ENCODE measurements at places on chromosomes 12 and 14.

DNA sequence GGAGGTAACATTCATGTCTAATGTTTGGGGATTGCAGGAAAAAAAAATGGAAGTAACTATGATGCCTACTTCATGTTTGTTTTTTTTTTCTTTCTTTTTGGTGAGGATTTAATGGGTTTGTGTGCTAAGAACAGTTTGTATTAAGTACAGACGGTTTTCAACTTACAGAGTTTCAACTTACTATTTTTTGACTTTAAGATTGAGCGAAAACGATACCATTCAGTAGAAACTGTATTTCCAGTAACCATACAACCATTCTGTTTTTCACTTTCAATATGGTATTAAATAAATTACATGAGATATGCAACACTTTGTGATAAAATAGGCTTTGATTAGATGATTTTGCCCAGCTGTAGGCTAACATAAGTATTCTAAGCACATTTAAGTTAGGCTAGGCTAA, 10.4 kb downstream of the TECPR2 start:
- no peak for DNase-seq

DNA sequence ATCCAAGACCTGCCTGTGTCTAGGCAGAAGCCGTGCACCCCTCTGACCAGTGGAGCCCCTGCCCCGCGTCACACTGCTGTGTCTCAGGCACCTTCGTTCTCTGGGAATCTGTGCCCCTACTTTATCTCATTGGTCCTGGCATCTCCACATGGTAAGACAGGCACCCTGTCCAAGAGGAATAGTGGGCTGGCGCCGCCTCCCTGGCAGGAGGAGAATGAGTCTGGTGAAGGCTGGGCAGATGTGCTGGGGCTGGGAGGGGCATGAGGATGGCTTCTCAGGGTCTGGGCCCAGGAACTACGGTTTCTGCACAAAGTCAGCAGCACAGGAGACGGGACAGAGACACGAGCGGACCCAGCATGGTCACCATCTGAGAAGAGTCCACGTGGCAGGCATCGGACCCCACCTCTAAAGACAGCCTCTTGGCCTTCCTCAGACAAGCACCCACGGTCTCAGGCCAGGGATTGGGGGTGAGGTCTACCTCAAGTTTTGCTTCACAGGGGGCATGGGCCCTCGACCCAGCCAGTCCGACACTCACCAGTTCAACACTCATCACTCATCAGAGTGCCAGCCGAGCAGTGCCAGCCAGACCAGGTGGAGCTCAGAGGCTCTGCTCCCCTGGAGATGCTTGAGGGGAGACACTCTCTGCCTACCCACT, 306.7 kb downstream of the ADGRD1 start:
- DNase-seq: no peak

DNA sequence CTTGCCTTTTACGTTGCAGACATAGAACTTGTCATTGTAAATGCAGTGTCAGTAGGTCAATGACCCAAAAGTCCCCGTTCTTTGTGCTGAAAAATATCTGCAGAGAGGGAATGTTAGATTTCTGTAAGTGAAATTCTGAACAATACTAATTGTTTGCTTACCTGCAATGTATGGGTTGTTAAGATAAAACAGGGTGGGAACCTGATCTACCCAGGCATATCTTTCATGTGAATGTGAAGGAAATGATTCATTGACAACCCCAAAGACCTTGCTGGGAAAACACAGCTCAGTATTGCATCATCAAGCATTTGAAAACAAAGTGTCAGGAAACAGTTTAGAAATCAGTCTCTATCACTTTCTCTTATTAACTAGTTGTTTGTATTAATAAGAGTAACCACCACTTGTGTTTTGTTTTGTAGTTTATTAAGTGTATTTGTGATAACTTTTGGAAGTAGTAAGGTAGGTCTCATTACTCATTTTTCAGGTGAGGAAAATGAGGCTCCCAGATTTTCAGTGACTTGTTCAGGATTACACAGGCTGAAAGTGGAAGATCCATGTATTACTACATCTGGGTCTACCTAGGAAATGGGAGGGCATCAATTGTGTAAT, 57.9 kb upstream of the SLC38A2 start:
- DNase-seq: no peak

GRCh38 chr14:100440207-100440631, 117.1 kb downstream of the SLC25A47 start:
- DNase-seq: peak; percentile 30

DNA sequence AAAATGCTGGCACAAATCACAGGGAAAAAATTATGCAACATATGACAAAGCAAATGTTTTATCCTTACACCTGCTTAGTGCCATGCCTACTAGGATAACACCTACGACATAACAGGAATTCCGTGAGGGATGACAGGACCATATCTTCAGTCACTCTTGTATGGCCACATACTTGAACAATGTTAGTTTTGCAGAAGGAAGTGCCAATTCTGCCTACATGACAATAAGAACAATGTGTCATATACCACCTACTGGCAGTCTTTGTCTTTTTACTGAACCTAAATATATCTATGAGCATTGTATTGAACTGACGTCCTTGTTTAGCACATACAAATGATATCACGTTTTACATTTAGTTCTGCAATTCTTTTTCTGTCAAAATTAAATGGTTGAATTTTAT, 234.0 kb downstream of the ADAMTS20 start:
- DNase-seq: no peak

- DNase-seq: no peak
These were observed 1.6 kb upstream of the DGKA start for GRCh38 chr12:55929306-55929791.

DNA sequence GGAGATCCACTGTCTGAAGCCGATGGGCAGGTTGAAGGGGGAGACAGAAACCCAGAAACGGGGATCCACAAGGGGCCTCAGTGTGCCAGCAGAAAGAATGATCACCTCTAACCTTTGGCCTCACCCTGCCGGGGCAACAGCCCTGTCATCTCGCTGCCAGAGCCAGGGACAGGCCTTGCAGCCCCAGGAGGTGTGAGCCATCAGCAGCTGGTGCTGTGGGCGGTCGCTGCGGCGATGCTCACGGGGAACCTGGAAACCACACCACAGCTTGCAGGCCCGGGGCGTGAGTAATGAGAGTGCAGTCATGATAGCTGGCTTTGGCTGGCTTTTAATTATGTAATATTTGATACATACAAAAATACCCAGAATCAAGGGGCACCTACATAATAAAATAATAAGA, 4.7 kb upstream of the TTC7B start:
- DNase-seq: no peak

DNA sequence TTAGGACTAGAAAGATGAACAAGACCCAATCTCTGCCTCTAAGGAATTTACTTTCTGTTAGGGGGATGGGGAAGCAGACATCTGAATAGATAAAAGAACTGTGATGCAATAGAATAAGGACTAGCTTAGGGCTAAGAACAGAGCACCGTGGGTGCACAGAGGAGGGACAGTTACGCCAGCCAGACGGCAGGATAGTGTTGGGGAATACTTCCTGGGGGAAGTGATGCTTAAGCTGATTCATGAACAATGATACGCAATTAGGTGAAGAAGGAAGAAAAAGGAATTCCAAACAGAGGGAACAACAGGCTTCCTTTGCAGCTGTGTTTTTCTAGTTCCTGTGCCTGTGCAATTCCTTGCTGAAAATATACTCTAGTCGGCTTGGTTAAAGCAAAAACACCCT, 501.1 kb downstream of the APAF1 start:
- no peak for DNase-seq

GRCh38 chr12:89155826-89156225, 196.5 kb downstream of the DUSP6 start:
- no peak for DNase-seq

GRCh38 chr12:76264611-76265012, 83.6 kb downstream of the BBS10 start:
- no peak for DNase-seq

- DNase-seq: no peak
These were observed 3.6 kb upstream of the MDGA2 start for GRCh38 chr14:47678993-47679392.

- DNase-seq: no peak
These were observed 40.9 kb downstream of the RTN1 start for GRCh38 chr14:59829469-59830337.

DNA sequence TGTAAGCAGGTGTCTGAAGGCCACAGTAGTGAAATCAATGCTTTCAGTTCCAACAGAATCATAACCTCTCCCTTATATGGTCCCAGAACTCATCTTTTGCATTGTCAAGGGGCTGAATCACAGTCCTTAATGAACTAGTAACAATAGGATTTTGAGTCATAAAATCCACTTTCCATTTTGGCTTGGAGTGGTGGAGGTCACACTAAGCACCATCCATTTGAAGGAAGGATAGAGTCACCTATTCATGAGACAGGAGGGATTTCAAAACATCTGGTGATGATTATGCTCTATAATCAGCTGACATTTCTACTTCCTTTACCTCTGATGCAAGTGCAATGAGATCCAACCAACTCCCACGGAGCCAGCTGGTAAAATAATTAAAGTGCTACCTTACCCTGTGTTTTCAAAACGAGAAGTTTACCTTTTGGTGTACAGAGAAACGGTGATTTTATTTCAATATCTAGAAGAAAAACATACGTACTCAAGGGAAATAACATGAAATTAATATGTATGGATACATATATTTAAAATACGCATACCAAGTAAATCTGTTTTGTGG, 59.1 kb downstream of the TMEM132D start:
- DNase-seq: no peak

- no peak for DNase-seq
These were observed 885.3 kb upstream of the TMEM132C start for GRCh38 chr12:127381681-127382080.

DNA sequence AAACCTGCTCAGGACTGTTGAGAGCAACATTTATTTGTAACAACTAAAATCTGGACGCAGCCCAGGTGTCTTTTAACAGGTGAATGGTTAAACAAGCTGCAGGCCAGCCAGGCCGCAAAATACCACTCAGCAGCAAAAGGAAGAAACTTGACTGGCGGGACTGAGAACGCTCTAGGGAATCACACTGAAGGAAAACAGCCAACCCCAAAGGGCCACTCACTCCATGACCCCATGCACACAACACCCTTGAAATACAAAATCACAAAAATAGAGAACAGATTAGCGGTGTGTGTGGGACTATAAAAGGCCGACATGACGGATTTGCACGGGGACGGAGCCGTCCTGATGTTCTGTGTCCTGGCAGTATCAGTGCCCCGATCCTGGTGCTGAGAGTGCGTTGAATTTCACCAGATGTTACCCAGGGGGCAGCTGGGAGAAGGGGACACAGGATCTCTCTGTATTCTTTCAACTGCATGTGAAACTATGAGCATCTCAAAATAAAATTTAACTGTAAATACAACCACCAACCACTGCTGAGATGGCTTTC, 23.0 kb downstream of the VPS37B start:
- DNase-seq: no peak

DNA sequence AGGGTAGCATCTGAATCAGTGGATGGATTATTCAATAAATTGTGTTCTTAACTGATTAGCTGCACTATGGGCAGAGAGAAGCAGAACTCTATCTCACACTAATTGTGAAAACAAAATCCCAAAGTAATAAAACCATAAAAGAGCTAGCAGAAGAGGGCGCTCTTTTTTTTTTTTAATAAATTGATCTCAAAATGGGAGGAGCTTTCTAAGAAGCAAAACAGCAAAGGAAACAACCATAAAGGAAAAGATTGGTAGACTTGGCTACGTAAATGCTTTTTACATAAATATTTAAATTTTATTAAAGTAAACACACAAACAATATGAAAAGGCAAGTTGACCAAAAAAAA, 1.5 kb upstream of the TM7SF3 start:
- no peak for DNase-seq

DNA sequence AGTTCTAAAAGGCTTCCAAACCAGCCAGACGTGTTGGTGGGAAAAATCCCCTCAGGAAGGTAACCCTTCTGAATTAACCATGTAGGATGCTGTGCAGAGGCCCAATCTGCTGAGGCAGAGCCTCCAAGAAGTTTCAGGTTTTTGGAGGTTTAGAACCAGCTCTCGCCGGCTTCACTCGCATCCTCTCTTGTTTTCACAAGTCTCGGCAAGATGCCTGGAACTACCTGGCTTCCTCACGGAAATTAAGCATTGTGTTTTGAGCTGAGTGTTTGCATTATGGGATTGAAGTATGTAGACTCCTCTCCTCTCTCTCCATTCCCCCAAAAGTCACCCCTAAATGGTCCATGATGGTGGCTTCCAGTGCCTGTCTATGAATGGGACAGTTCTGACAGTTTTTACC, 20.6 kb downstream of the LTBP2 start:
- DNase-seq: no peak

GRCh38 chr12:52392465-52393007, 7.1 kb upstream of the KRT84 start:
- DNase-seq: no peak

DNA sequence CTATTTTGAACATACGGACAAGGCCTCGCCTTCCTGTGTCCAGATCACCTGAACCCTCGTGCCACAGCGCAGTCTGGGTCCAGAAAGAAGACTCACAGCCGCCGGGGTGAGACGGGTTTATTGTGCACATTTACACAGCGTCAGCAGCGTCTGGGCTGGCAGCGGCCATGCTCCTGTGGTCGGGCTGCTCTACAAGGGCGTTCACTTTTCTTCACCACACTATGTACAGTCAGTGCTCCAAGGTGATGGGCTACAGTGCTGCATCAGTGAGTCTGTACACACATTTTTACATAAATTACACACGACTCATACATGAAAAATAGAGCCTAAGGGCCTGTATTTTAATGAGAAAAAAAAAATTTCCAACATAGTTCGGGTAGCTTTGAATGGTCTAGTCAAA, 18.0 kb downstream of the ZFYVE21 start:
- DNase-seq: no peak

DNA sequence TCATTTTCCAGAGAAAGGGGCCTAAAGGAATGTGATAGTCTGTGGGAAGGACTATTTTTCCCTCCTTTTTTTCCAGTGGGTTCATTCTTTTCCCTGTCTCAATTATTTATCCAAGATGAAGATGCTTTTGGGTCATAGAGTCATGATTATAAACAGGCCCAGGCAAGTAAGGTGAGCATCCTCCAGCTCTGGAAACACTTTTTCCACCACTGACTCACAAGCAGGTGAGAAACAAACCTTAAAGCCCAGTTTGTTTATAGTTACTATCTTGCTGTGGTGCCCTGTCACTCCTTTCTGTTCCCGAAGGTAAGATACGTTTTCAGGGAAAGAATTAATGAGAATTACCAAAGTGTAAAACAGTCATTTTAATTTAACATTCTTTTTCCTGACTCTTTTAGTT, 107.7 kb upstream of the IFNG-AS1 start:
- no peak for DNase-seq

GRCh38 chr12:89461190-89461589, 63.4 kb downstream of the GALNT4 start:
- no peak for DNase-seq

DNA sequence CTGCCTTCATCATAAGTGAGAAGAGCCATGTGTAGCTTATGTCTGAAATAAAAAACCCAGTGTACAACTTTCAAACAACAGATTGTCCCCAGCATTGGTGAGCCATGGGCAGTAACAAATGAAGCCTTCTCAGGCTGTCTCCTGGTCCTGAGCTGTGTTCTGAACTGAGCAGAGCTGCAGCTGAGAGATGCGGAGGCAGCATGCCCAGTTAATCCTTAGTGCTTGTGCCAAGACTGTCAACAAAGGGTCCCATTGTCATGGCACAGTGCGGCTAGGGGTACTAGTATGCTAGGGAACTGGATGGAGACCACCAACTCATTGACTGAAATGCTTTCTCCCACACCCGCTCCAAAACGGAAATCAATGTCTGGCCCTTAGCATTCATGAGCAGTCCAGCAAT, 154.3 kb downstream of the RMST start:
- no peak for DNase-seq

GRCh38 chr14:30362369-30363218, 196.4 kb upstream of the G2E3 start:
- DNase-seq: no peak

All from progenitor cell of endocrine pancreas (in vitro differentiated cells).